ENCODE measurements at places on chromosomes 12 and 14.

- DNase-seq, result no peak
Observed at GRCh38 chr12:76852106-76852505, 26.7 kb downstream of the CSRP2 start.

DNA sequence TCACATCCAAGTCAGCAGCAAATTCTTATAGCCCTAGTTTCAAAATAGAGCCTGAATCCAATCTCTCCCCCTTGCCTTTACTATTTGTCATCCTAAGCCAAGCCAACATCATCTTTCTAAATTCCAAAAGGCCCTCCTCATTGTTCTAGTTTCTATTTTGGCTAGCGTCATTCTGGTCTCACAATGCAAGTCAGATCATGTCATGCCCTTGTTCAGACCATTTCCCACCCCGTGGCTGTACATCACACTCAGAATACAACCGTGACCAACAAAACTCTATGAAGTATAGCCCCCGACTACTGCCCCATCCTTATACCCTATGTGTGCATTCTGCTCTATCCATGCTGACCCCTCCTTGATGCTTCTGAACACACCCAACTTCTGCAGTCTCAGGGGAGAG is 12.3 kb upstream of the GNG2 start:
- DNase-seq, result no peak

GRCh38 chr14:76644855-76645518 is 116.3 kb upstream of the VASH1 start:
- no peak for DNase-seq

DNA sequence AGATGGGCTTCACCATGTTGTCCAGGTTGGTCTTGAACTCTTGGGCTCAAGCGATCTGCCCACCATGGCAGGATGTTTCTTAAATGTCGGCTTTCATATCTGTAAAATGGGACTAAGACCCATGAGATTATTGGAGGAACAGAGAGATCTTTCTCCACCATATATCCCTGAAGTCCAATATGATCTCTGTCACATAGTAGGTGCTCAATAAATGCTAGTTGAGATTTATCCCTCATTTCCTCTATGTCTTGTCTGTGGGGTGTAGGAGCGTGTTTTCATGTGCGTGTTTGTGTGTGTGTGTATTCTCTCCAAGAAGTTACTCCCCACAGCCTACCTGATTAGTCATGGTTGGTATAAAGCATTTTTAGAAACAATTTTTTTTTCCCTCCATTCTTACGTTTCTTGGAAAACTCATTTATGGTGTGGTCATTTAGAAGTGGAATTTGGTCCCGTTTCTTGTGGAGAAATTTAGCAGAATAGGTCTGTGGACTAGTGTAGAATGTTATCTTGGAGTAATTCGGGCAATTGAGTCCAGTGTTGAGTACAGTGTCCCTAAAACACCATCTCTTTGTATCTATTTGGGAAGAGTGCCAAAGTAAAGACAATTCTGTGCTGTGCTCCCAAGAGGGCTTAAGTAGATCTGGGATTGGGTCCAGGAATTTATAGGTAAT is 4.3 kb downstream of the STRAP start:
- no peak for DNase-seq

- no peak for DNase-seq
Observed at GRCh38 chr12:29773076-29773475, 10.7 kb downstream of the TMTC1 start.

DNA sequence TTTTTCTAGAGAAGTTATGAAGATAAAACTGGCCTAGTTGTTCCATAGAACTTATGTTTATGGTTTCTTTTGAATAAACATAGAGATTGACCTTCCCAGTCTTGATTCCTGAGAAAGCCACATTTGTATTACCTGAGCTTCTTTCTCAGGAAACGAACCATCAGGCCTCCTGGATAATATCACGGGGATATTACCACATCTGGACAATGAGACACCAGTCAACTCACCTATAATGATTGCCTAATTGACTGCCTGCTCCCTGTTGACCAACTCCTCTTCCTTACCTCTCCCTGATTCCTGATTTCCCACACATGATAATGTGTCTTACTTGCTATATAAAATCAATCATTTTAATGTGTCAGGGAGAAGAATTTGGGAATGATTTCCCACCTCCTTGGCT is 822.7 kb downstream of the LRFN5 start:
- no peak for DNase-seq

DNA sequence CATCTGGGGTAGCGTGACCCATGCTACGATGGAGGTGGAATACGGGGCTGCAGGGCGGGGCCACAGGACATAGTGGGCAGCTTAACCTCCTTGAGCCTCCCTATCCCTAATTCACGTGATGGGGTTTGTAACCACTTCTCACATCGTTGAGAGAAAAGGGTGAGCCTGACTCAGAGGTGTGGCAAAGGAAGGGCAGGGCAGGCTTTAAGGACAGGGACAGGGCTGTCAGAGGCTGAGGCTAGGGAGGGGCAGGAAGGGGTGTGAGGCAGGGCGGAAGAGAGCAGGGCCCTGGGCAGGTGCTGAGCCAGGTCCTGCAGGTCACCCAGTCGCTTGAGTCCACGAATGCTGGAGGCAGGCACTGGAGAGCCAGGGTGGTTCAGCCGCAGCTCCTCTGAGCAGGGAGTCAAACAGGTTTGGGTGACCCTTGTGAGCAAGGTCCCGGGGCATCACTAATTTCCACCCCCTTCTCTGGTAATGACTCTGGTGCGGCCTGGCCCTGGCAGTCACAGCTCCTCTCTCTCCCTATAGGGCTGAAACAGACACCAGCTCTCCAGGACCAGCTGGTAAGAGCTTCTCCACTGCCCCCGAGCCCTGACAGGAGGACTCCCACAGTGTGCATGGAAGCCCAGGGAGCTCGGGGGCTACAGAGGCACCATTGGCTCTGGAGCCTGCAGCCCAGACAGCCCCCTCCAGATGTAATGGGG is 7.5 kb upstream of the AQP2 start:
- no peak for DNase-seq

DNA sequence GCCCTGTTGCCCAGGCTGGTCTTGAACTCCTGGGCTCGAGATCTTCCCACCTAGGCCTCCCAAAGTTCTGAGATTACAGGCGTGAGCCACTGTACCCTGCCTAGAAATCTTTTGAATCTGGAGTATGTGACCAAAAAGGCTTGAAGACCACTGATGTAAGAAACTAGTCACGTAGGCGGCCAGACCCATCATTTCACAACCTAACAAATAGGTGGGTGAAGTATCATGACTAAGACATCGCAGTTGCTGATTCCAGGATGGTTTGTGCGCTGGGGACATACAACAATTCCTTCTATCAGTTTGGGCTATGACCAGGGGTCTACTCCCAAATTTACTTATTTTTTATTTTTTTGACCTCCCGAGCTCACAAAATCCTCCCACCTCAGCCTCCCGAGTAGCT is 11.8 kb upstream of the CDK2AP1 start:
- no peak for DNase-seq

DNA sequence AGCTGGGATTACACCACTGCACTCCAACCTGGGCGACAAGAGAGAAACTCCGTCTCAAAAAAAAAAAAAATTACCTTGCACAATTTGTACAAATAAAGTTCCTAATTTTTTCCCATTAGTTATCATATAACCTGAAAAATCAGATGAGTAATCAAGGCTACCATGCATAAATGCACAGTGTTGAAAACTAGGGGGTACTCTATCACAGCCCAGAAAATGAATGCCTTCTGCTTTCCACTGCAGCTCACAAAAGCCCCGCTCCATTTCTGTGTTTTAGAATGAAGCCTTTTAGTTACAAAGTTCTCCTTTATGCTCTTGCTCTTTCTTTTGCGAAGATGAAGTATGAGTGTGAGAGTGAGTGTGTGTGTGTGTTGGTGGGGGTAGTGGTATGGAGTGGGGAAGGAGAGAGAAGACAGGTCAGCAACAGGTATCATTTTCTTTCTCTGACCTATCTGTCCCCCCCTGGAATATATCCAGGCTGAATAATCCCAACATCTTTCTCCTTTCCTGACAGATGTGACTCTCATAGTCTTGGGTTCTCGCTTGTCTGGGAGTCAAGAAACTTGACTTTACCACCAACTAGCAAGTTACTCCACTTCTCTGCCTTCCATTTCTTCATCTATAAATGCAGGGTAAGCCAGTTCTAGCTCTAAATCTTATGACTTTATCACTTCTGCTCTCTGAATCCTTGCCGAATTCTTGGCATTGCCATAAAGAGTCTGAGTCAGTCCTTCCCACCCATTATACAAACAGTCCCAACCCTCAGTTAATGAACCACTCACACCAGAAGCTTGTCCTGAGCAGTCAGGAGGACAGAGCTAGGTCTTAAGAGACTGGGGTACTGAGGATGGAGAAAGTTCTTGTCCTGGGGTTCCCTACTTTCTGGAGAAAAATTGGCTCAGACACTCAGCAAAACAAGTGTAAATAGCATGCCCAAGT is 16.1 kb downstream of the BIN2 start:
- no peak for DNase-seq

GRCh38 chr12:46269429-46270241 is 792 bp upstream of the SLC38A1 start:
- DNase-seq, result no peak

DNA sequence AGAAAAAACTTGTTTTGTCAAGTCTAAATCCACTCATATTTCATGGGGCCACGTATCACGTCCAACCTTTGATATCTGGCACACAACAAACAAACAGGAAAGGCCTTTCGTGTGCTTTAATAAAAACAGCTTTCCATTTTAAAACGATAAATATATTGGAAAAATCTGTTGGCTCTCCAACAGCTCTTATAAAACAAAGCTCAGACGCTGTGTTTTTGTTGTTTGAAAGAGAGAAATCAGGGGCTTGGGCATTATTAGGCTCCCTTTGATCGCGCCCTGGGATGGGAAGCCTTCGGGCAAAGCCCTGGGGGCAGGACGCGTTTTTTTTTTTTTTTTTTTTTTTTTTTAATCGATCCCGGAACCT is 429 bp upstream of the PLEKHA5 start:
- no peak for DNase-seq

DNA sequence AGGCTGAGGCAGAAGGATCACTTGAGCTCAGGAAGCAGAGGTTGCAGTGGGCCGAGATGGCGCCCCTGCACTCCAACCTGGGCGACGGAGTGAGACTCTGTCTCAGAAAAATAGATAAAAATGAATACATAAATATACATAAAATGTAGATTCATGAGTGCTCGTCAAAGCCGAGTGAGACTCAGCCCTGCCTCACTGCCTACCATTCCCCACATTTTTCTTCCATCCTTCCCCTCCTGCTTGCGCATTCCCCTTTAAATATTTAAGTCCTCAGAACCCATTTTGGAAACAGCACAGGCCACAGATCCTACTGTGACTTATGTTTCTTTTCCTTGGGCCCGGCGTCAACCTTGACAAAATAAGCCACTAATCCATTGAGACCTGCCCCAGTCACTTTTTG is 31.9 kb upstream of the AACS start:
- DNase-seq, result no peak

GRCh38 chr12:75923964-75924666 is 107.5 kb downstream of the PHLDA1 start:
- no peak for DNase-seq

DNA sequence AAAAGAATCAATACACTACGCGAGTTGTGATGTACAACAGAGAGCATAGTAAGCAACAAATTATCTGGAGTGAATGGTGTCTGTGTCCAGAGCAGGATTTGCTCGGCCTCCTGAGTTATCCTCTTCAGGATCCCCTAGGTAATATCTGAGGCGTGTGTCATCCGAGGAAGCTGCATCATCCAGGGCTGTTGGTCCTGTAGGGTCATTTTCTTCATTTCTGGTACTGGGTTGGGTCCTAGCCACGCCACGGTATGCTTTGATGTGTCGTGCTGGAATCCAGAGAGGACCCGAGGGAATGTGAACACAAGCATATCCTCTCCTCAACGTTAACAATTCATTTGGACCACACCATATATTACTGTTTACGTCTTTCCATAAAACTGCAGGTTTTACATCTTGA is 19.0 kb upstream of the CLEC4E start:
- DNase-seq, result no peak

- no peak for DNase-seq
Observed at GRCh38 chr14:59863806-59864525, 6.6 kb downstream of the RTN1 start.

DNA sequence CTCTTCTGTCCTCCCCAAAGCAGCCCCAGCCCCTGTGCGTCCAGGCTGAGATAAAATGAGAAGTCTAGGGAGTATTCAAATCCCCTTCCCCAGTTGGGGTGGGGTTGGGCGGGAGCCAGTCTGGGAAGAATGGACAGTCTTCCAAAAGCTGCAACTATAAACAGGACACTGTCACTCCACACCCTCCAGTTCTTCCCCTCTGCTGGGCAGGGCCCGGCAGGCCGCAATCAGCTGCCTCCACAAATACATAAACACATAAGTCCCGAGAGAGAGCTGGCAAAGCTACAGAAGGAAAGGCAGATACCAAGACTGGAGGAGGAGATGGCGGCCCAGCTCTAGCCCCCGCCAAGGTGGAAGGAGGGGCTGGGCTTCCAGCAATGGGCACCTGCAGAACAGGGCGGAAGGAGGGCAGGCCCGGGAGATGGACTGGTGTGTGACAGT is 12.7 kb downstream of the LTBP2 start:
- no peak for DNase-seq

- DNase-seq, result no peak
Observed at GRCh38 chr14:74667758-74668157, 45.1 kb downstream of the AREL1 start.

- DNase-seq, result no peak
Observed at GRCh38 chr12:92627511-92627910, 75.3 kb upstream of the PLEKHG7 start.

DNA sequence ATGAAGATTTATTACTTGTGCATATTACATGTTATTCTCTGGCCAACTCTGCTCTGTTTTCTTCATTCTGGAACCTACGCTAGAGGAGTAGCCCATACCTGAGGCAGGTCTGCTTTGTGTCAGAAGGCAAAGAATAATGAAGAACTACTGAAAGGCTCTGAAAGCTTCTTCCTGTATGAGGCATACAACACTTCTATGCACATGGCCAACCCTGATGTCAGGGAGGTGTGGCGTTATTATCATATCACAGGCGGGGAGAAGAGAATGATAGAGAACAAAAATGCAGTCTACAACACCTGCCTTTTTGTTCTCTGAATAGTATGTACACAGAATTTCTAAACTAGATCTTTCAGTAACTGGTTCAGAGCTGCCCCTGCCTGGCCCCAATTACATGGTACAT is 32.5 kb upstream of the CRY1 start:
- no peak for DNase-seq

DNA sequence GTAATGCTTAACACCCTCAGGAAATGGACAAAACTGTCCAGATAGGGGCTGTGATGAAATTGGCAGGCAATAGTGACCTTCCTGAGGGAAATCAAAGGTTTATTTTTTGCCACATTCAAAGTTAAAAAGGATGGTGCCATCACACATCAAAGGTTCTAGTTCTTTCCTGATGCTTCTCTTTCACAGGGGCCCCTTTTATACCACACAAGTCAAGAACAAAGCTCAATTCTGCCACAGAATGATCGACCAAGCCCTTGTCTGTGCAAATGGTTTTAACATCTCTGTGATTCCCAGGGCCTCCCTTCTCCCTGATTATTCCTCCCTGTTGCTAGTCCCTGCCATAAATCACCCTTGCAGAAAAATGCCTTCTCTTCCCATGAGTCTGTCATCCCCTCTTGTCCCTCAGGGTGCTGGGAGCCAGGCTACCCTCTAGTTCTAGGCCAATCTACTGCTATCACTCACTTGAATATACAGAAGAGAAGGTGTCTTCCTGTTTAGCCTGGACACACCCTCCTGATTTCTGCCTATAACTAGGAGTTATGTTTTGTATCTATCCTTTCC is 22.7 kb downstream of the SMCO2 start:
- no peak for DNase-seq

Measured in iPS DF 19.7 (cell line).